K562 (cell line): ENCODE measurements at places on chromosomes 16 and 17. TPM values are rescaled to one million over a fixed set of nuclear protein-coding genes. Genes with fewer than 3 reads are reported as not detected.

GRCh38 chr17:80663781-80664206, 119.2 kb downstream of the RPTOR start:
- no peak for DNase-seq

HNF1B gene
- not detected in 2 replicates for polyA plus RNA-seq

DNA sequence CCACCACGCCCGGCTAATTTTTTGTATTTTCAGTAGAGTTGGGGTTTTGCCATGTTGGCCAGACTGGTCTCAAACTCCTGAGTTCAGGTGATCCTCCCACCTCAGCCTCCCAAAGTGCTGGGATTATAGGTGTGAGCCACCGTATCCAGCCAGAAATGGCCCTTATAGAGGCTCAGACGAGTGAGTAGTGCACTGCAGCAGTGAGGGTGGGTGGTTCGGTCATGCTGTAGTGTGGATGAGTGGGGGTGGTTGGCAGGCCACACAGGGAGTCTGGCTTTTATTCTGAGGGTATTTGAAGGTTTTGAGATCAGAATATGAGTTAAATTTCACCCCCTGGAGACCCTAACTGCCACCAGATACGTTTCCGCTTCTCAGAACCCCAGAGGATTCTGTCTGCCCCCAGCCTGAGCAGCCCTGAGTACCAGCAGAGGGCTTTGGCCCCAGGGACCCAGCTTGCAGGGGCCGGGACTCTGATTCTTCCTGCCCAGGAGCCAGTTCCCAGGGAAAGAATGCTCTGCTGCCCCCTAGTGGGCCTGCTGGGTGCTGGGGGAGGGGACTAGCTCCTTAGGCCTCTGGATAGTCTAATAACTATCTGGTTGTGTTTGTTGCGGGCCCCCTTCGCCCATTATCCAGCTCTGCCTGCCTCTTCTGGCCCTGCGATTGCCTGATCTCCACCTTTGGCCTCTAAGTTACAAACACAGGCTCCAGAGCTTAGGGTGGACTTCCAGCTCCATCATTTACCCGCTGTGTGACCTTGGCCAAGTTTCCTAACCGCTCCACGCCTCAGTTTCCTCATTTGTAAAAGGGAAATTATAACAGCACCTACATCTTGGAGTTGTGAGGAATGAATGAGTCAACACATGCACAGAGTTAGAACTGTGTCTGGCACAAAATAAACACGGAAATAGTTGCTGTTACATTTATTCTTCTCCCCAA, 2.0 kb downstream of the ZNF771 start:
- peak; percentile 77 for DNase-seq

- peak; percentile 84 for DNase-seq
These were observed 23.1 kb downstream of the STAT5A start for GRCh38 chr17:42311240-42312034.

AURKB gene
- polyA plus RNA-seq = 51.3 and 62.7 TPM in 2 replicates

DNA sequence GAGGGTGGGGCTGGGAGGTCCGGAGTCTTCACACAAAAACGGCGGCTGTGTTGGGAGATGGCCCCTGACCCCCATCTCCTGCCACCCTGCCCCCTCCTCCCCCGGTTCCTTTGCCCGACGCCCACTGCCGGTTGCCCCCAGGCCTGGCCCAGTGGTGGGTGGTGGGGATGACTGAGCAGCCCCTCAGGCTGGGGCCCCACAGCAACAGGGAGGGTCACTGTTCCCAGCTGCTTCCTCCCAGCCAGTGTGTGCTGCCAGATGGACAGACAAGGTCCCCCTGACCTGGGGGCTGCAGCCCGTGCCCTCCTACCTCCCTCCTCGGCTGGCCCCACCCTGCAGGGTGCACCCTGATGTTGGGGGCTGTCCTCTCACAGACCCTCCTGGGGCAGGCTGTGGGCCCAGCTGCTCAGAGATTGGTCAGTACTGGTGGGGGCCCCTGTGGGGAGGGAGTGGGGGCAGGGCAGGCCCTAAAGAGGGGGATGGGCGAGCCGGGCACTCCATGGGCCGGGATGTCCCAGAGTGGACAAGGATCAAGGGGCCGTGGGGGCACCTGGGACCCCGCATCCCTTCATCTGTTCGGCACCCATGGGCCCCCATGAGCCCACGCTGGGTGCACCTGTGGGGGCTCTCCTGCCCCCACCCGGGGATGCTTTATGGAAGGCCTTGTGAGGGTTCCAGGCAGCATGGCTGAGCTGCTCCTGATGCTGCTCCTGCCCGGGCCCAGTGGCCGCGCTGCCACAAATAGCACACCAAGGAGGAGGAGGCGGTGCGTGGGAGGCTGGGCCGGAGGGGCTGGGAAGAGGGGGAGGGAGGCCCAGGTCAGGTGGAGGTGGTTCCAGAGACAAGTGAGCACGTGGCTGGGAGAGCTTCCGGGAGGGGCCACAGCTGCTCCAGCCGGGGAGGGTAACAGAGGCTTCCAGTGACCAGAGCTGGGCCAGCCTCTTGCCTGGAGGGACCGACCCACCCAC, 5.1 kb downstream of the C1QTNF8 start:
- peak; percentile 65 for DNase-seq

DNA sequence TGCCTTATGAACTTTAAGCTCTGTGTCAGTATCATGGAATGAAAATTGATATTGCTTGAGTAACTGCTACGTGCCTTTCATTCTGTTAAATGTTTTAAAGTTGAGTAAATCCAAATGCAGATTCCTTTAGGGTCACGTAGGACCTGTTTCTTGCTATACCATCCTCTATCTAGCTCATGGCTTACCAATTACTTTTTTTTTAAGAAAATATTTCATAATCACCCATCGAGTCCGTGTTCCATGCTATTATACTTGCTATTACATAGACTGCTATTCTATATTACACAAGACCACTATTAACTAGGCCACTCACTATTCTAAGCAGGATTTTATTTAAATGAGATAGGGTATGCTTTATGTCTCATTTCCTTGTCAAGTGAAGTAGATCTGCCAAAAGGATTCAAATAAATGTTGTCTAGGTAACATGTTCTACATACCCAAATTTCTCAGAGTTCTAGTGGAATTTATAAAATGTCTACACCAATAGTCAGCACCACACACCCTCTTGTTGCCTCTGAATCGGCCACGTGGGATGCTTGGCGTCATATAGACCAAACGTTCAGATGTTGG, 11.9 kb downstream of the ANKFN1 start:
- no peak for DNase-seq

GRAP gene
- polyA plus RNA-seq = 0.41 TPM in 1 of 2 replicates, not detected in the other

GRCh38 chr17:73234736-73235135, 26.9 kb downstream of the CPSF4L start:
- DNase-seq = no peak

RUSF1 gene
- polyA plus RNA-seq = 52.8 and 54.4 TPM in 2 replicates

- DNase-seq = no peak
These were observed 45.9 kb downstream of the PITPNM3 start for GRCh38 chr17:6510321-6510977.

SP6 gene
- 4.6 and 4.7 TPM in 2 replicates for polyA plus RNA-seq

KRT20 gene
- not detected in 2 replicates for polyA plus RNA-seq

- DNase-seq = no peak
These were observed 34.7 kb downstream of the CDRT15 start for GRCh38 chr17:14201988-14202380.

NUPR1 gene
- 0.09 and 0.34 TPM in 2 replicates for polyA plus RNA-seq

- no peak for DNase-seq
These were observed 36.6 kb upstream of the SLC25A19 start for GRCh38 chr17:75325827-75326225.

GRCh38 chr17:82020572-82021106, 2.0 kb downstream of the CENPX start:
- no peak for DNase-seq

GRCh38 chr17:49730785-49731434, 23.1 kb upstream of the SLC35B1 start:
- no peak for DNase-seq

DNA sequence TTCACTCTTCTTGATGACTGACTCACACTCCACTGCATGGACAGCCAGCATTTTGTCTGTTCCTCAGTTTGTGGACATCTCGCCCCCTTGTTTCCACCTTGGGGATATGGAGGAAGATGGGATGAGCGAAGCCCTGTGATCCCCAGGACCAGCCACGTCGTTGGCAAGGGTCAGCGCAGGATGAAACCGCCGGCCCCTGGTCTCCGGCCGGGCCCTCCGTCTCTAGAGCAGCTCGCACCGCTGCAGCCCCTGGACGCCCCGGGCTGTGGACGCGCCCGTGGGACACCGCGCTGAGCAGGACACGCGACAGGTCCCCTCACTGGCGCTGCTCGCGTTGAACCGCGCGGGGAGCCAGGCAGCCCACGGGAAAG, 604 bp upstream of the ZC3H18 start:
- DNase-seq = peak; percentile 55

DNAH9 gene
- polyA plus RNA-seq = not detected in 2 replicates

DNA sequence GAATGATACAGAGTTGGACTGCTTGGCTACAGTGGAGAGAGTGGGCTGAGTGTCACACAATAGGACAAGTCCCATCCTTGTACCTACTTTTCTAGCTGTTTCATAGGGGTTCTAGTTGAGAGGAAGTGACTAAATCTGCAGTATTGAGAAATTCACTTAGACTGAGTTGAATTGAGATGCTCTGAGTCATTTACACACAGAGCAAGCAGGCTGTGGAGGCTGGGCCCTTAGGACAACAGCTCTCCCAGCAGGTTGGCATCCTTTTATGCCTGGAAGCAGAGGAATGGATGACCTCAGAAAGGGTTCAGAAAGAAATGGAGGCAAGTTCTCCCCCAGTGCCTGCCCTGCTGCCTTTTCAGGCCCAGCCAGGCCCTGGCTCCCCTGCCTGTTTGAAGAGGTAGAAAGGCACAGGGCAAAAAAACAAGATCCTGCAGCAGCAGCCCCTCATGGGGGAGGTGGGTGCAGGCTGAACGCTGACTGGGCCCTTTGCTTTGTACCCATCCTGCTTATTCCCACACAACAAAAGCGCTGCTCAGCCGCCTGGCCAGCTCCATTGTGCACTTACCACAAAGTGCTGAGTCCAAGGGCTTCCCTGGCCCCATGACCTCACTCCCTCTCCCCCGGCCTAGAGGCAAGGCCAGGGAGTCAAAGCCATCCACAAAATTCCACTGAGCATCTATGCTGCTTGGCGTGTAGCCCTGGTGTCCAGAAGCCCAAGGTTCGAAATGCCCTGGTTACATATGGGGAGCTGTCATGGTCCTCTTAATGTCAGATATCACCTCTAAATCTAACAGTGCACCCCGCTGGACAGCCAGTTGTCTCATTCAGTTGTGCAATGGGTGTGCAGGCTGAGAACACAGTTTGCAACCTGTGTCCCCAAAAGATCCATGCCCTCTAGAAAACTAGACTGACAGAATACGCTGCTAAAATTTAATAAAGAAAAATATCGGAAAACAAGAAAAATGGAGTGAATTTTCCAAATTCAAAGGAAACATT, 5.4 kb upstream of the CRYBA1 start:
- DNase-seq = no peak

DNA sequence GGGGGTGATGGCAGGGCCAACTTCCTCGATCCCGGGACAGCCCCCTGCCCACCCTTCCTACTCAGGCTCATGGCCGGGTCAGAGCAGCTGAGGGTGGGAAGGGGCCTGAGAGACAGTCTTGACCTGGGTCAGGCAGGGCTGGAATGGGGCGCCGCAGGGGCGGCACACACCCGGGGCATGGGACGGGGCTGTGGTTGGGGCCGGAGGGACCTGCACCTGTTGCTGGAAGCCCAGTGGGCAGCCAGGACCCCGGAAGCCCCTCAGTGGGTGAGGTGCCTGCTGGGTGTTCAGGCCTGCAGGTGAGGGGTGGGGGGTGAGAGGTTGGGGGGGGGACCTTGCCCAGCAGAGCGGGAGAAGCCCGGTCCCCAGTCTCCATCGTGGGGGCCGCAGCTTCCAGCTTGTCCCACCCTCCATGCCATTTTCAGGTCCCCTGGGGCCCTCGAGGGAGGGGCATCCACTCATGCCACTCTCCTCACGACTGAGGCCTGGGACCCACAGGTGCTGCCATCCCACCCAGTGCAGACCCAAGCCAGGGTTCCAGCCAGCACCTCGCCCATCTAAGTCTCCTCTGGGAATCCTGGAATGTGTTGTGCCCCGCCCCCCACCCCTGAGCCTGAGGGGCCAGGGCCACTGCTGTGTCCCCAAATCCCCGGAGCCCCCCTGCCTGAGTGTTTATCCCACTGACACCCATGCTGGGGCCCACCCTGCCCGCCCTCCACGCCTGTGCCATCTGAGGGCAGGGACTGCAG, 43.4 kb upstream of the ACSF3 start:
- no peak for DNase-seq

DNA sequence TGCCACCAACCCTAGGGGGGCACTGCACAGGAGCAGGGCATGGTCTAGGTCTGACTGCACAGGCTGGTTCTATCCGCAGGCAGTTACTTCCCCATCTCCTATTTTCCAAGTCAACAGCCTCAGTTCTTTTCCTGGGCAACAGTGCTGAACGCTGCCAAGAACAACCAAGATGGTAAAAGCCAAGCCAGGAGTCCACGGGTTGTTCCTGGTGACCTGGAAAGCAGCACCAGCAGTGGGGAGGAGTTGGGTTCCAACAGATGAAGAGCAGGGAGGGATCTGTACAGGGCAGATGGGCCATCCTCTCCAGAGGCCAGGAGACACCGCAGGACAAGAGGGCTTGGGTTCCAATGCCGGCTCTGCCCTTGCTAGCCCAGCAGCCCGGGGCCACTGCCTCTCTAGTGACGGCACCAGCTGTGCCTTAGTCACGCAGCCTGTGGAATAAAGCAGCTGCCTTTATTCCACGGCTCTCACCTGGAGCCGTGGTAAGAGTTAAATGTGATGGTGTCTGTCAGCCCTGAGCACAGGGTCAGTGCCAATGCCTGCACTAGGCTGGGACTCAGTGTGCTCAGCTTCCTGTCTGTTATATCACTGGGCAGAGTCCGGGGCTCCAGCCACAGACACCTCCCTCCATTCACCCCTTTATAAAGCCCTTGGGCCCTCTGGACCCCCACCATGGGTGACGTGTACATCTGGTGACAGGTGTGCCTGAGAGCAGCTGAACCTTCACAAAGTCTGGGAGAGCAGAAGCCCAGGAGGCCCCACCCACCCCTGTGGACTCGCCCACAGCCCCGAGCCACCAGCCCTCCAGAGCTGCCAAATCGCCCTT, 44.9 kb downstream of the MARF1 start:
- DNase-seq = no peak

DNA sequence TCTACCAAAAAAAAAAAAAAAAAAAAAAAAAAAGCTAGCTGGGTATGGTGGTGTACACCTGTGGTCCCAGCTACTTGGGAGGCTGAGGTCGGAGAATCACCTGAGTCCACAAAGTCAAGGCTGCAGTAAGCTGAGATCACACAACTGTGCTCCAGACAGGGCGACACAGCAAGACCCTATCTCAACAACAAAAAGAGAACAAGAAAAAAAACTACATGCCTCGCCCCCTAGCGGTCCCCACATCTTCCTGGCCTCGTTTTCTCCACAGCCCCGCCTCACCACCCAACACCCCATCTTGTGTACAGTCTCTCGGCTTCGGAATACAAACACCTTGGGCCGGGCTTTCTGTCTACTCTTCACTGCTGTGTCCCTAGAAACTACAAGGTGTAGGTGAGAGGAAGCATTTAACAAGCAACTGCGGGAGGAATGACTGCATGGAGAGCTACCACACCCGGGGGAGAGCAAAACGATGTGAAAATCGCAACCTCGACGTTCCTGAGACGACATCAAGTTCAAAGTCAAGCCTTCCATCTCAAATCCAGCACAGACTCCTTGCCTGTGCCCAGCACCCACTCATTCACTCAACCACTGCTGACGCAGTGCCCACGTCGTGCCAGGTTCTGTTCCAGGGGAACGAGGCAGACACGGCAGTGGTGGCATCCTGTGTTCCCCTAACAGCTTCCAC, 9.0 kb downstream of the NTAN1 start:
- peak; percentile 39 for DNase-seq

- no peak for DNase-seq
These were observed 224 bp upstream of the NHERF1 start for GRCh38 chr17:74748279-74748528.

- no peak for DNase-seq
These were observed 7.5 kb downstream of the NETO2 start for GRCh38 chr16:47136099-47136842.
